G401 (cell line): ENCODE measurements at places on chromosomes 4 and X. TPM values are rescaled to one million over a fixed set of nuclear protein-coding genes. Genes with fewer than 3 reads are reported as not detected.

DNA sequence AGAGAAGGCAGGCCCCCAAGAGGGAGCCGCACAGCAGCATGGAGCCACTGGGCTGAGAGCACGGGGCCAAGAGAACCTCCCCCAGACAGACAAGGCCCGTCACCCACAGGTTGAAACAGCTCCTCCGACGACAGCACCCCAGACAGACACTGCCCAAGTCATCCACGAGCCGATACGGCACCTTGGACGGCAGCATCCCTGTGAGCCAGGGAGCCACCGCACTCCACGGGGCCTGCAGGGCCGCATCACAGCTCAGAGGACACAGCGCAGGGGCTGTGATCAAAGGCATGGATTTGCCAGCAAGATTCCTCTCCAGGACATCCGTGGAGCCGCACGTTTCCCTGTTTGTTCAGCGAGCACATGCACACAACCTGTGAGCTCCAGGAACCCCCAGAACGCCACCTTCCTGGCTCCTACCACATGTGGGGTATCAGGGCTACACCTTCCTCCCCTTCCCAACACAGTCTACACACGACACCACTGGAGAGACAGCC, 3.9 kb downstream of the CTBP1 start:
- DNase-seq, result peak; percentile 21

Gene CT45A1
- total RNA-seq, result not detected in 2 replicates

DNA sequence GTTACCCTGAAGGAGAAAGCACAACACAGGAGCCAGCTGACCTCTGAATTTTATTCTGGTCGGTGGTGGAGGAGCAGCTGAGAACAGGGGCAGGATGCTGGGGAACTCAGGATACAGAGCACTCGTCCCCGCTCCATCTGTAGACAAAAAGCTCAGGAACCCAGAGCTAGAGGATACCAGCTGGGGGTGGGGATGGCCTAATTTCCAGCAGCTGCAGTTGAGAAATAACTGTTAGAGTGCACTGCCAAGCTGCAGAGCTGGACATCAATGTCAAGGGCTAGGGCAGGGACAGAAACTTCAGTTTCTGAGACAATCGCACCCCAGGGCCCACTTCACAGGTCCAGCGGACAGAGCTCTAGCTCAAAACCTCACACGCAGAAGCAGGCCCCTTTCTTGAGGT, 122.1 kb upstream of the GUCY1A1 start:
- no peak for DNase-seq

GRCh38 chr4:124322234-124323065, 390.1 kb downstream of the ANKRD50 start:
- DNase-seq, result peak; percentile 32

- DNase-seq, result no peak
These were observed 78.5 kb downstream of the SCLT1 start for GRCh38 chr4:129014566-129015509.

DNA sequence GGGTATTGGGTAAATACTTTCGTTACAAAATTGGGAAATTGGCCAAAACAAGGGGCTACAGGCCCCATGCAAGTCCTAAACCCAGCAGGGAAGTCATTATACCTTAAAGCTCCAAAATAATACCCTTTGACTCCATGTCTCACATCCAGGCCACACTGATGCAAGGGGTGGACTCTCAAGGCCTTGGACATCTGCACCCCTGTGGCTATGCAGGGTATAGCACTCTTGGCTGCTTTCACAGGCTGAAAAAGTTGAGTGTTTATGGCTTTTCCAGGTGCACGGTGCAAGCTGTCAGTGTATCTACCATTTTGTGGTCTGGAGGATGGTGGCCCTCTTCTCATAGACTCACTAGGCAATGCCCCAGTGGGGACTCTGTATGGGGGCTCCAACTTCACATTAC, 326.5 kb downstream of the TEX13C start:
- no peak for DNase-seq

- DNase-seq, result no peak
These were observed 163.6 kb downstream of the ZNF674 start for GRCh38 chrX:46381630-46382029.

Gene TRMT44
- total RNA-seq, result 15.9 and 24.9 TPM in 2 replicates

- DNase-seq, result no peak
These were observed 183.4 kb downstream of the ANKRD50 start for GRCh38 chr4:124529131-124529530.

Gene LGI2
- not detected in 2 replicates for total RNA-seq

DNA sequence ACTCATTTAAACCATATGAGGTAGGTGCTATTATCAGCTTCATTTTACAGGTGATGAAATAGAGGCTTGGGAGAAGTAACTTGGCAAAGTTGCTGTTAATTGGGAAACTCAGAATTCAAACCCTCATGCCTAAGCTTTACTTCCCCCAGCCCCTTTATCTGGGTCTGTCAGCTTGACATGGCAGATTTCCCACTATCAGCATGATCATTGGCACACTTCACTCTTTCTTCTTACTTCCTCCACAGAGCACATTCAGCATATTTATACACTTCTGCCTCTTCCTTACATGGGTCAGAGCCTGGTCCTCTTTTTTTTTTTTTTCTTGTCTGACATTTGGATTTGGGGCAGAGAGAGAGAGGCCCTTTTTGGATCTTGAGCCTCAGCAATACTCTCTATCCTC, 56.5 kb upstream of the ARX start:
- DNase-seq, result no peak

- peak; percentile 69 for DNase-seq
These were observed 58.0 kb upstream of the CHRDL1 start for GRCh38 chrX:110853610-110854009.

DNA sequence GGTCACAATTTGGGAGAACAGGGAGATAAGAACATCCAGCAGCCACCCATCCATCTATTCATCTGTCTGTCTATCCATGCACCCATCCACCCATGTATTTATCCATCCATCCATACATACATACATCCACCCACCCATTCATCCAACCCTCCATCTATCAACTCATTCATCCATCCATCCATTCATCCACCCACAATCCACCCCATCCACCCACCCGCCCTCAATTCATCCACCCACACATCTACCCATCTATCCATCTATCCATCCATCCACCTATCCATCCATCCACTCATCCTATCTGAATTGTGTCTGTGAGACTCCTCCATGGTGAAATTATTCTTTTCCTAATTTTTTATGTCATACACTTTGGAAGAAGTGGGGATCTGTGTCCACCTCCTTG, 6.8 kb upstream of the CD99 start:
- DNase-seq, result no peak
